ENCODE measurements at places on chromosomes 1 and 21.

DNA sequence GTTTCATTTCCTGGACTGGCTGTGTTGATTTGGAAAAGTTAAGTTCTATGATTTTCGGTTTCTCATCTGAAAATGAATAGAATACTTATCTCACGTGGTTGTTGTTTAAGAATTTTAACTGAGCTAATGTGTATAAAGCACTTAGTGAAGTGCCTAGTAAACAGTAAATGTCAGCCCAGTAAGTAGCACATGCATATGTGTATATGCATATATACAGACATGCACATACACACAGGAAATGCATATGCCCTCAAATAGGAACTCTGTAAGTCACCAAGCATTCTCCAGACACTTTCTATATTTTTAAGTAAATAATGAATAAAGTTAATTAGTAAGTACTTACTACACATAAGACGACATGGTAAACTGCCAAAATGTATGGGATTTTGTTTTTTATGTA is 128.6 kb downstream of the CLEC20A start:
- no peak for DNase-seq

DNA sequence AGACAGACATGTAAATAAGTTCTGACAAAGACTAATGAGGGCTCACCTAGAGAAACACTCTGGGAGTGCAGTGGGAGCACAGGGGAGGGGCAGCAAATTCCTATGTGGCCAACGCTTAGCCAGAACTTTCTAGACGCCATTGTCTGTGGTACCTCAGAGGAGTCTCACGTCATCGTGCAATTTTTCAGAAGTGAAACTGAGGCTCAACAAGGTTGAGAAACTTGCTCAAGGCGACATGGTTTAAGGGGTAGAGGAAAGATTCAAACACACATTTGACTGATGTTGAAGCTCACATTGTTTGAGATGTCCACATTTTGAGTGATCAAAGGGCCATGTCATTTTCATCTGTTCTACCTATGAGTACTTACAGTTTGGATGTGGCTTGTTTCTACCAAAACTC is 152.6 kb upstream of the LMO4 start:
- no peak for DNase-seq

GRCh38 chr1:74222701-74223100 is 12.5 kb upstream of the TNNI3K start:
- DNase-seq = no peak

- DNase-seq = no peak
Observed at GRCh38 chr1:198160222-198160621, 3.4 kb downstream of the NEK7 start.

DNA sequence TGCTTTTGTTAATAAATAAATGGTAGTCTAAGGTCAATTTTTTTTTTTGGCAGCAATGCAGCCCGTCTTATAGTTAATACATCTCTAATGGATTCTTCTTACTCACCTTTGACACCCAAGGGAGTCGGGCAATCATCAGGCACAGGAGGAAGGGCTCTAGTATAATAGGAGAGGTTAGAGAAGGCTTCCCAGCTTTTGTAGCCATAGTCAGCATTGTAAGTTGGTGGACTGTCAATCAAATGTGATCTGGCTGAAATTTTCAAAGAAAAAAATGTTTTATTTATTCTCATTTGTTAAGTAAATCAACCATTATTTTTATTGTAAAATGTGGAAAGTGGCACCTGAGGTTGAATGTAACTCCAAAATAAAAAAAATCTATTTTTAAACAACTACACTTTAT is 2.1 kb downstream of the PTGS2 start:
- DNase-seq = no peak

DNA sequence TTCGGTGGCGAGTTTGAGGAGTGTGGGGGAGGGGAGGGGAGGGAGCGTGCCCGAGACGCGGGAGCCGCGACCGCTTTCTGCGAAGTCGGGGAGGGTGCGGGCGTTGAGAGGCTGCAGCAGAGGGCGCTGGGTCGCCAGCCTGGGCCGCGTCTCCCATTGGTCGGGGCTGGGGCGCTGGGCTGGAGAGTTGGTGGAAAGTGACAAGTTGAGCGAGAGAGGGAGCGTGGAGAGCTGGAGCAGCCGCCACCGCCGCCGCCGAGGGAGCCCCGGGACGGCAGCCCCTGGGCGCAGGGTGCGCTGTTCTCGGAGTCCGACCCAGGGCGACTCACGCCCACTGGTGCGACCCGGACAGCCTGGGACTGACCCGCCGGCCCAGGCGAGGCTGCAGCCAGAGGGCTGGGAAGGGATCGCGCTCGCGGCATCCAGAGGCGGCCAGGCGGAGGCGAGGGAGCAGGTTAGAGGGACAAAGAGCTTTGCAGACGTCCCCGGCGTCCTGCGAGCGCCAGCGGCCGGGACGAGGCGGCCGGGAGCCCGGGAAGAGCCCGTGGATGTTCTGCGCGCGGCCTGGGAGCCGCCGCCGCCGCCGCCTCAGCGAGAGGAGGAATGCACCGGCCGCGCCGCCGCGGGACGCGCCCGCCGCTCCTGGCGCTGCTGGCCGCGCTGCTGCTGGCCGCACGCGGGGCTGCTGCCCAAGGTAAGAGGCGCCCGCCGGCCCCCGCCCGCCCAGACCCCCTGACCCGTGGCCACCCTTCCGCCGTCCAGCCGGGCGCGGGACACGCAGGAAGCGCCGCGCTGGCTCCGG is at the start of gene ROR1:
Gene ROR1, plus strand, starts transcription at position 203 of the 802 bp plus-strand sequence.
- DNase-seq = no peak

DNA sequence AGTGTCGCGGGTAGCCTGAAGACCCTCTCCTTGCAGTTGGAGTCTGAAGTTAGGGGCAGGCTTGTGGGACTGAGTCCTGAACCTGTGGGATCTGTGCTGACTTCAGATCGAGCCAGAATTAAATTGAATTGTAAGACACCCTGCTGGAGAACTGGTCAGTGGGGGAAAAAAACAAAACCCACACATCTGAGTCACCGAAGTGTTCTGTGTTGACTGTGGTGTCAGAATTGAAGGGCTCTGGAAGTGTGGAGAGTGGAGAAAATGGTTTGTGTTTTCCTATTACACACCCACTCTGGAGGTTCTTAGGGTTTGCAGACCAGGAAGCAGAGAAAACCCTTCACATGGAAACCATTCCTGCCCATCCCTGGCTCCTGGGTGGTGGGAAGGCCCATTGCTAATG is 209.5 kb upstream of the GALNT2 start:
- DNase-seq = no peak

DNA sequence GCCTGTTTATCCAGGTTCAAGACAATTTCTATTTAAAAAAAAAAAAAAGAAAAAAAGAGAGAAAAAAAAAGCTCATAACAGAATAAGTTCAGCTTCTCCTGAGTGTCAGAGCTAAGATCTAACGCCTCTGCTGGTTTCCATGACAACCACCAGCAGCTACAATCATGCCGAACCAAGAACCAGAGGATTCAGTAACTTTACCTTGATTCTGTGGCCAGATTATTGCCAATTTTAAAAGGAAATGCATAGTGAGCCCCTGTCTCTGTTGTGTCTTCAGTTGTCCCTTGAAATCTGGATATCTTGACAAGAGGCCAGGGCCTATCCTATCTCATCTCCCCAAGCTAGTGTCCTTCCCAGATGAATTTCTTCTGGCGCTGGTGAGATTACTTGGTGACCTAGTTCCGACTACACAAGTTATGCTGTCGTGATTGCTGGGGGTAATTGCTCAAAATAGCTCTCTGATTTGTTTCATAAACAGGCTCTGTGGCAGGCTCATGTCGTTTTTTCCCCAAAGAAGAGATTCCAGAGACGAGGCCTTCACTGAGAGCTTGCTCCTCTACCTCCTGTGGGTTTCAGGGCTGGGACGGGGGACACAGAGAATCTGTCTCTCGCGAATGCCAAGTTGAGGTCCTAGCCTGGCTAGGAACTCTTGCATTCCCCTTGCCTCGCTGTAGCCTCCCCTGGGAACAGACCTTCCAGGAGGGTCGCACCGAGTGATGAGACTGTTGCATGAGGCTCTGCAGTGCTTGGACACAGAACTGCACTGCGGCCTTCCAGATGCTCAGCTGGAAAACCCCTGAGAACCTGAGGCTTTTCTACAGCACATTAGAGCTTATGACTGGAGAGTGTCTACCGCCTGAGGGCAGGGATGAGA is 32.4 kb upstream of the SCCPDH start:
- DNase-seq = no peak

GRCh38 chr1:41407664-41408252 is 46.5 kb downstream of the FOXO6 start:
- no peak for DNase-seq

- DNase-seq = no peak
Observed at GRCh38 chr1:245279346-245279745, 124.6 kb downstream of the KIF26B start.

GRCh38 chr21:45456584-45457160 is 51.7 kb downstream of the COL18A1 start:
- DNase-seq = no peak

- DNase-seq = no peak
Observed at GRCh38 chr1:158819461-158820443, 11.4 kb upstream of the MNDA start.

DNA sequence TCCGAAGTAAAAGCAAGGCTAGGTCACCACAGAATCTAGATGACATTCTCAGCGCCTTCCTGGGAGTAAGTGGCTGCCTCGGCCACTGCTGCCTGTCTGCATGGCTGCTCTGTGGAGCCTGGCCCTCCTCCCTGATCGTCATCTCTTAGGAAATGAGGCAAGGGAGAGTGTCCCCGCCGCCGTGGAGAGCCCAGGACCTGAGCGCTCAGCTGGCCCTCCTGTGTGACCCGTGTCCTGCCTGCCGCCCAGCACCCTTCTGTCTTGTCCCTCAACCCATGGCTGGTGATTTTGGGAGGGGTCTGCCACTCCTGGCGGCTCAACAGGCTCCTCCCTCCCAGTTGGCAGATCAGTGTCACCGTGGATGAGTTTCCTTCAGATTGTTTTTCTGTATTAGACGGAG is 156.4 kb upstream of the COL6A1 start:
- no peak for DNase-seq

DNA sequence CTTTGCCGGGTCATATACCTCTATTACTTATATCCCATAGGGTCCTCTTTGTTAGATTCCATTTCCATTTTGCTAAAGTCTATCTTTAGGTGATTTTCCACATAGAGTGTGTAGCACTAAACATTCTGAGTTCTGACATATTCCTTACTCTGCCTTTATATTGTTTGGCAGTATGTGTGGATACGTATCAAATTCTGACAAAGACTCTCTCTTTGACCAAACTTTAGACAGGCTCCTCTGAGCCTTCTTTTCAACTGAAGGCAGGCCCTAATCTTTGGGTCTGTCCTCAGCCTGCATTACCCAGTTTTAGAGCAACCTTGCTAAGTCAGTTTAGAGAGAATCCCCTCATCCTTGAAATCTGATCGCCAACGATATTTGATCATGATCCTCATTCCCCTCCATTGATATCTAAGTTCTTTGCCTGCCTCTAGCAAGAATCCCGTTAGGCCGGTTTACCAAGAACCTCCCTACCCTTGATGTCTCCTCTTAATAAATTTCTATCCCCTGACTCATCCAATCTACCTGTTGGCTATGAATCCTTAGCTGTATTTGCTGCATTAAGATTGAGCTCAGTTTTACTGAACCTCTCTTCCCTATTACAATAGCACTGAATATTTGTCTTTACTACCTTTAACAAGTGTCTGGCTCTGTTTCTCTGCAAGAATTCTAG is 10.4 kb upstream of the PPT1 start:
- no peak for DNase-seq

GRCh38 chr1:101905283-101905835 is 91.4 kb downstream of the OLFM3 start:
- no peak for DNase-seq

DNA sequence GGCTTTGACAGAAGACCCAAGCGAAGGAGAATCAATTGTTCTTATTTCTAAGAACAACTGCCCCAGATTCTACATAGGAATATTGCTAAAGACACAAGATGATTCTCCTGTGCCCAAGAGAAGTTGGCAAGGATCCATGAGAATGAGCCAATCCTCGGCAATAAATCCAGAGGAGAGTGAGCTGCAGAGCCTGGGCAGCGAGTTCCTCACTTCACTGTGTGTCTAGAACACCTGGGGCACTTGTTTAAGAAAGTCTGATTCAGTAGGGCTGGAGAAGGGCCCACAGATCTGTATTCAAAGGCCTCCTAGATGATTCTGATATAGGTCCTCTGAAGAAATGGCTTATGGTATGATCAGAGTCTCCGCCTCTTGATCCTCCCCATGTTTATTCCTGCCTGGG is 31.8 kb downstream of the GADD45A start:
- DNase-seq = no peak

- no peak for DNase-seq
Observed at GRCh38 chr1:79380078-79380477, 373.5 kb upstream of the ADGRL4 start.

- no peak for DNase-seq
Observed at GRCh38 chr1:201637282-201638079, 98.6 kb downstream of the NAV1 start.

DNA sequence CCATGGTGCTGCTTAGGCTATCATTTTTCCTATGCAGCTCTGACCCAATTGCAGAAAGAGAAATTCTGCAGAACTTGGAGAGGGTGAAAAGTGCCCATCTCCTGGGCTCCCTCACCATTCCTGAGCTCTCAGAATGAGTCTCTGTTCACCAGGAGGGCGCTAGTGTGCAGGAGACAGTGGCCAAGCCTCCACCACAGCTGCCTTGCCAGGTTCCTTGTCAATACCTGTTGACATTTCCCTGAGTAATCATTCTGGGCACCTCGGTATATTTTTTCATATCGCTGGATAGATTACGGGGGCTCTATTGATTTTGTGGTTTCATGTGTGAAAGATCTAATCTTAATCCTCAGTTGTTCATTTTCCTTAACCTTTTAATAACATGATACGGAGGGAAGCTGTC is 13.0 kb upstream of the C8B start:
- DNase-seq = no peak

- no peak for DNase-seq
Observed at GRCh38 chr1:228218513-228219244, 10.8 kb downstream of the OBSCN start.

- DNase-seq = no peak
Observed at GRCh38 chr1:47781171-47781959, 215.8 kb downstream of the TRABD2B start.
